Stimulated activated CD8-positive, alpha-beta memory T cell treated with anti-CD3 and anti-CD28 coated beads, Interleukin-4, amount 100 ng/mL, for 1 hour (primary cell): ENCODE measurements at places on chromosomes 4 and X.

GRCh38 chrX:147945286-147945685 is 33.6 kb downstream of the FMR1 start:
- DNase-seq: no peak

DNA sequence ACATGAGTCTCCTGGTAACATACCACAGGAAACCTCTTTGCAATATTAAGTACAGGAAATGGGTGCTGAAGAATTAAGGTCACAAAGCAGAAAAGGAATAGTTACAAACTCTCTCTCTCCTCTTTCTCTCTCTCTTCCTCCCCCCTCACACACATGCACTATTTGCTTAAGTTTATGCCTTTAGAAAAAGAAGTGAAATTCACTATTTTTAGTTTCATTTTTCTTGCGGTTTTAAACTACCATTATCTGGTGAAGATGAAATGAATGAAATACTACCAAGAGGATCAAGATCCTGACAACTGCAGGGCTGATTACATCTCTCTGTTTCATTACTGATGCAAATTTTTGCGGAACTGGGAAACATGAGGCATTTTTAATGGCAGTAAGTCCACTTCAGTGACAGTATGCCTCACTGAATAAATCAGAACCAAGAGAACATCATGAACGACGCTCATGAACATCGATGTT is 64.3 kb upstream of the FTHL17 start:
- DNase-seq: no peak

- no peak for DNase-seq
Observed at GRCh38 chrX:13346646-13347045, 26.8 kb upstream of the ATXN3L start.

DNA sequence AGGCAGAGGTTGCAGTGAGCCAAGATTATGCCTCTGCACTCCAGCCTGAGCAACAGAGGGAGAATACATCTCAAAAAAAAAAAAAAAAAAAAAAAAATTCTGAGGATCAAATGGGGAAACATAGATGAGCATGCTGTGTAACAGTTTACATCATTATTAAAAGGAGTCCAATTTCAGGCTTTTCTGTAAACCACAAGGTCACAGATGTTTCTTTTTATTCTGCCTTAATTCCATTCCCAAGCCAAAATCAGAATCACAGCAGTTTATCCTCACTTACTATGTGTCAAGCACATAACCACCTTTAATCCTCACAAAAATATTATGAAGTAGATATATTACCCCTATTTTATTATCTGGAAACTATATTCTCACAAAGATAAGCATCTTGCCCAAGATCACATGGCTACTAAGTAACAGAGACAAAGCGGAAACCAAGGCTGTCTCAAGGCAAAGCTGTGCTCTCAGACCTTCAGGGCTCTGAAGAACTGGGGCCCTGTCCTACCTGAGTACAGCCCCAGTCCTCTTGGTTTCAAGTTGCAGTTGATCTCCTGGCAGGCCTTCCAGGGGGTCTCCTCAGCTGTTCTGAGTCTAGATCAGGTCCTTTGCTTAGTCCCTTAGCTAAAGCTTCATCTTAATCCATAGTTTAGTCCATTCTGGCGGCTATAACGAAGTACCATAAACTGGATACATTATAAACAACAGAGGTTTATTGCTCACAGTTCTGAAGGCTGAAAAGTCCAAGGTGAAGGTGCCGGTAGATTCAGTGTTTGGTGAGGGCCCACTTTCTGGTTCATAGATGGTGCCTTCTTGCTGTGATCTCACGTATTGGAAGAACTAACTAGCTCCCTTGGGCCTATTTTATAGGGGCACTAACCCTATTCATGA is 141.3 kb downstream of the PALLD start:
- no peak for DNase-seq

- no peak for DNase-seq
Observed at GRCh38 chr4:81635739-81636138, 164.0 kb upstream of the RASGEF1B start.

- no peak for DNase-seq
Observed at GRCh38 chrX:46341767-46342322, 203.4 kb downstream of the ZNF674 start.

- DNase-seq: no peak
Observed at GRCh38 chr4:14529653-14530052, 472.6 kb upstream of the CPEB2 start.

DNA sequence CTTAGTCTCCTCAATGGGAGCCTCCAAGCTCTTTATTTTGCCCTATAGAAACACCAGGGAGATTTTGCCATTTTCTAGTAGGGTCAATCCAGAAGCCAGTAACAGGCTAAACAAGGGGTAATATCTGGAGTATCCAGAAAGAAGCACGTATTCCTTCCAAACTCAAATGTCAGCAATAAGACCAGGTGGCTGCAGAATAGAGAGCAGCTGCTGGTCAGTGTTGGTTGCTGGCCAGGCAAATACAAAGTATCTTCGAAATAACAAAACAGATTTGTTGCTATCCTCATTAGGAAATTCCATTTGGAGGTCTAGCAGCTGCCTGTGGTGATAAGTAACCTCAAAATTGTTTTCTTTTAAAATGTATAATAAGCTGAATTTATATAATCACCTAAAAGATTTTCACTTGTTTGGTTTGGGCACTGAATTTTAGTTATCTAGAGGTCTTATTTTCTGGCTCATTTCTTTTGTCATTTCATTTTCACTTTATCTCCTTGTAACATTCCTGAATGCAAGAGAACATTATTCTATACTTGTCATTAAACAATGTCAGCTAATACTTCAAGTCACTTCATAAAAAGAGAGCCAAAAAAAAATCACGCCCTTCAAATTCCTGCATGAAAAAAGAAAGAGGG is 320.6 kb downstream of the DTHD1 start:
- DNase-seq: no peak

- DNase-seq: no peak
Observed at GRCh38 chr4:168021666-168022065, 70.7 kb upstream of the ANXA10 start.

DNA sequence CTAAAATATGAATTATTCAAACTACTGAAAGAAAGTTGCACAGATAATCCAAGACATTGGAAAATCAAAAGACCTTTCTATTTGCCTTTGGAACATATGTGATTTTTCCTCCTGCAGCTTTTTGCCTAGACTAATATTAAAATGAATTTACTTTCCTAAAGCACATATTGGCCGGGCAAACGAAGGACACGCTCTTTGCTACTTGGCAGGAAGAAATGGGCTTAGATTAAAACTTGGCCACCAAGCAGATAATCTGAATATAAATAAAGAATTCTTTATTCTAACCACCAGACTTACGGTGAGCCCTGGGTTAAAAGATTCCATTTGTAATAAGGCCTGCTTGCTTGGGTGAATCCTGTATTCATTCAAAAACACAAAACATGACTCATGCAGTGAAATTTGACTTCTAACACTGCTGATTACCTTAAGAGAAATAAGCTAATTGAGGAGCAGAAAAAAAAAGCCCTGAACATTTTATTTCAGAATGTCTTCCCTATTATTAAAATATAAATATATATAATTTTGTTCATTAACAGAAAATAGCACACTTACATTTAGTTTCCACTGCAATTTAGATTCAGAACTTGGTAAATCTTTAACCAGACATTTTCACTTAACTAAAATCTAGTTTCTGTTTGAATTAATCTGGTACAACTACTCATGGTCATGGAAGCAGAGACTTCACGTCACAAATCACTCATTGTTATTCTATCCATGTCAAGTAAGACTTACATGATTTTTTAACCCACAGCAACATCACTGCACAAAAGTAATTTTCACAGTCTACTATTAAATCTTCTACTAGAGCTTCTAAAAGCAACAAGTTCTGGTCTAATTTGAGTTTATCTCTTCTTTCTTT is 116.1 kb upstream of the PLAC1 start:
- DNase-seq: no peak
